NCI-H2227 treated with DMSO at 0.1 percent for 48 hours (cell line): ENCODE measurements at places on chromosomes 1 and 21.

DNA sequence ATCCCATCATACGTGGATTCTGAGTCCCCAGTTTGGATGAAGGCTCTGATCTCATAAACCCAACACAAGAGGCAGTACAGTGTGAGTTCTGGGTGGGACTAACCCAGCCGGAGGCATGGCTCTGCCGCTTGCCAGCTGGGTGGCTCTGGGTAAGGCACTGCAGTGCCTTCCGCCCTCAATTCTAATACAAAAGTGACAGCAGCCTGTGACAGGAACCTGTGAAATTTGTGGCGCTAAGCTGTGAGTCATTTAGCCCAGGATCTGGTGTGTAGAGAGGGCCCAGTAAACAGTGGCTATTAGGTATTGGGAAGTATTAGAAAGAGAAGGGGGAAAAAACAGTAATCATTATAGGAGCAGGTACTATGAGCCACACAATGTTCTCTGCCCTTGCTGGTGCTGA, 23.3 kb downstream of the HSPG2 start:
- no peak for DNase-seq

- no peak for DNase-seq
Observed at GRCh38 chr1:53644496-53644895, 94.5 kb downstream of the GLIS1 start.

DNA sequence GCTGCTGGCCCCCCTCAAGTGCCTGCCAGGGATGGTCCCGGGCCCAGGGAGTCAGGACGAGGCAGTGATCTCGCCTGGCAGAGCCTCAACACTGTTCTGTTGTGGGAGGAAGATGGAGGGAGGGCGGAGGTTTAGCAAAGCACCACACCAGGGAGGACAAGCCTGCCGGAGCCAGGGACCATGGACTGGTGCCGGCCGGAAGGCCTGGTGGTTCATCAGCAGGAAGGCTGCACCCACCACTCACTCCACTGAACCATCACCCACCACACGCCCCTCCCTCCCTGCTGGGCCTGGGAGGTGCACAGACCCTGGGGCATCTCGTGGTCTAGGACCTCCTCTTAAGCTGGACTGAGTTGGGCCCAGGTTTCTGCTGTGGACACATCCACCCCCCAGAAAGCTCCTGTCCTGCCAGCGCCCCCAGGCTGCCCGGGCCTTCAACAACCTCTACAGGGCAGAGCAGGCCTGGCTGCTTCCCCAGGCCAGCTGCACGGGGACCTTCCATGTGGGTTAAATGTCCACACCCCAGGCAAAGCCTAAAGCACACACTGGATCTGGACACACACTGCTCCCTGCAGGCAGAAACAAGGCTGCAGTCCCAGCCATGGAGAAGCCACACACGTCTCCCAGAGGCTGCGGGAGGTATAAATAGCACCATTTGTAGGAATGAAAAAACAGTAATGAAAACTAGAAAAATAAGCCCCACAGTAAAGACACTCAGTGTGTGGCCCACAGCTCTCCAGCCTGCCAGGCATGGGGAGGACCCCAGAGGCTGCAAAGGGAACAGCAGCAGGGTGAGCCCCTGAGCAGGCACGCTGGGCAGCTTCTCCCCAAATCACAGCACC, 10.4 kb upstream of the TMEM240 start:
- no peak for DNase-seq

DNA sequence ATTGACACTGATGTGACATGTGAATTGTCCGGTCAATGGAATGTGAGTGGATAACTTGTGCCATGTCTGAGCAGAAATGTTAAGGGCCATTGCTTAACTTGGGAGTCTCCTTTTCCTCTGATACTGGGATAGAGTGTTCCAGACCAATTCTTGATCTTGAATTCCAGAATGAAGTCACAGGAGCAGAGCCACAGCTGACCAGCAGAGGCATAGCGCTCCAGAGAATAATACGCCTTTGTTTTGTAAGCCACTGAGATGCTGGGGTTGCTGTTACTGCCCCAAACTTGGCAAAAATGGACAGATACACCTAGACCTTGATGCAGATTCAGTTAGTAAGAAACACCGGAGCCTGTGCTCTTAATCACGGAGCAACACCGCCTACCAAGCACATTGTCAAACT, 6.3 kb downstream of the KCNJ6 start:
- no peak for DNase-seq

DNA sequence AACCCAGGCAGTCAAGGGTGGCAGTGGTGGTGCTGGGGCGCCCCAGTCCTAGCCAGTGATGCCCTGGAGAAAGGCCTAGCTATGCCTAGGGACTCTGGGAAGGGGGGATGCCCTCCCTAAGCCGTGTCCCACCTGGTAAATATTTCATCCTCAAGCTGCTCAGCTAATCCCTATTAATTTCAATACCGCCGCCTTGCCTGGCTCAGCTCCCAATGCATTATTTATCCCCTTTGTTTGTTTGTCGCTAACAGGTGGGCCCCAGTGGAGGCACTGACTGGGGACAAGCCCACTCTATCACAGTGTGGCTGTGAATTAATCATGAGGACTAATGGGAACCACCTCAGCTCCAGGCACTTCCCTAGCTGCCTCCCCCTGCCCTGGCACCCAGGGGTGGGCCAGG, 22.5 kb downstream of the DMAP1 start:
- no peak for DNase-seq

DNA sequence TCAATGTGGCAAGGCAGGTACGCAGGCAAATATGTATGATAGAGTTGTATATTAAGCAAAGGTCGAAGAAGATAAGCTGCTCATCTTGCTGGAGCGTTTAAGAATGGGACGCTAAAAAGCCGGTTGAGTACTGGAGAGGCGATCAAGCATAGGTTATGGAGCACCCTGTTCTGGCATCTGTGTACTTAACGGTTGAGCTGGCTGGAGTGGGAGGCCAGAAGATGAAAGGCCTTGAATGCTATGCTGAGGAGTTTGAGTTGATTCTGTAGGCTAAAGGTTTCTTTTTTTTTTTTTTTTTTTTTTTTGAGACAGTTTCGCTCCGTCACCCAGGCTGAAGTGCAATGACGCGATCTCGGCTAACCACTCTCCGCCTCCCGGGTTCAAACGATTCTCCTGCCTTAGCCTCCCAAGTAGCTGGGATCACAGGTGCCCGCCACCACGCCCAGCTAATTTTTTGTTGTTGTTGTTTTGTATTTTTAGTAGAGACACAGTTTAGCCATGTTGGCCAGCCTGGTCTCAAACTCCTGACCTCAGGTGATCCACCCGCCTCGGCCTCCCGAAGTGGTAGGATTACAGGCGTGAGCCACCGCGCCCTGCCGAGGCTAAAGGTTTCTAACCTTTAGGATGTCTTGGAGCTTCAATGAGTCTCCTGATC, 850 bp upstream of the KHDC4 start:
- DNase-seq: peak; percentile 81

DNA sequence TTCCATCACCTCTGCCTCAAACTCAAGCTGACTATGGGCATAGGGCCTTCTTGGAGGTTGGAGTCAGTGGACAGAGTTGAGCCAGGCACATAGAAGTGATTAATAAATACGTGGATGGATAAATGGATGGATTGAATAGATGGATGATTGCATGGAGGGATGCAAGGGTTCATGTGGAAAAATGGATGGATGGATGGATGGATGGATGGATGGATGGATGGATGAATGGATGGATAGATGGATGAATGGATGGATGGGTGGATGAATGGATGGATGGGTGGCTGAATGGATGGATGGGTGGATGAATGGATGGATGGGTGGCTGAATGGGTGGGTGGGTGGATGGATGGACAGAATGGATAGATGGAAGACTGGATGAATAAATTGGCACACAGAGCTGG, 40.1 kb upstream of the ZBTB40 start:
- DNase-seq: no peak

DNA sequence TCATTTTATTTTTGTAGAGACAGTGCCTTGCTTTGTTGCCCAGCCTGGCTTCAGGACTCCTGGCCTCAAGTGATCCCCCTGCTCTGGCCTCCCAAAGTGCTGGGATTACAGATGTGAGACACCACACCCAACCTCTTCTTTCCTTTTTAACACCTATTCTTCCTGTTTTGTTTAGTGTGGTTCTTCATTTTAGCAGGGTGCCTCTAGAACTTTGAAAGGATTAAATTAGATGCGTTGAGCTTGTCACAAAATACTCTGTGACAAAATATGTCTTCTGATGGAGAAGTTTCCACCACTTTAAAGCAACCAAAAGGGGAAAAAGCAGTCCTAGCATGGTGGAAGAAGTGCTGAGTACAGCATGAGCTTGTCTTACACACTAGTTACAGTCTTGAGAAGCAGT, 42.0 kb downstream of the CDC14A start:
- DNase-seq: no peak

- DNase-seq: no peak
Observed at GRCh38 chr1:172148707-172149106, 271.8 kb upstream of the C1orf105 start.

- DNase-seq: no peak
Observed at GRCh38 chr1:226121049-226121586, 58.6 kb downstream of the H3-3A start.
